ENCODE measurements at places on chromosomes 6 and 20. TPM values are rescaled to one million over a fixed set of nuclear protein-coding genes. Genes with fewer than 3 reads are reported as not detected.

DNA sequence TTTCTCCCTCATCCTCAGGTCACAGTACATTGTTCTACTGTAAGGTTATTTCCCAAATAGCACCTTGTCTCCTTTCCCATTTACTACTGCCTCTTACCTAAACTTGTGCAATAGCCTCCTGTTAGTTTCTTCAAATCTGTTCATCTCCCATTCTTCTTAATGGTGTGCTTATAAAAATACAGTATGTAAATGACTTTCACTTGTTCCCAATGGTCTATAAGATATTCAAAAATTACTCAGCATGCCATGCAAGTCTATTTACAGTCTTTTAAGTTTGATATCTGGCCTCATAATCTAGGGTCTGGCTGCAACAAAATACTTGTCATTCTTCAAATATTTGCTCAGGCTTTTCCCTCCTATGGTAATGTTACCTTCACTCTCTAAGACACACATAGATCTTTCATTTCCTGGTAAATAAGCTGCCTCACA, 31.5 kb upstream of the RHAG start:
- no peak for DNase-seq

DNA sequence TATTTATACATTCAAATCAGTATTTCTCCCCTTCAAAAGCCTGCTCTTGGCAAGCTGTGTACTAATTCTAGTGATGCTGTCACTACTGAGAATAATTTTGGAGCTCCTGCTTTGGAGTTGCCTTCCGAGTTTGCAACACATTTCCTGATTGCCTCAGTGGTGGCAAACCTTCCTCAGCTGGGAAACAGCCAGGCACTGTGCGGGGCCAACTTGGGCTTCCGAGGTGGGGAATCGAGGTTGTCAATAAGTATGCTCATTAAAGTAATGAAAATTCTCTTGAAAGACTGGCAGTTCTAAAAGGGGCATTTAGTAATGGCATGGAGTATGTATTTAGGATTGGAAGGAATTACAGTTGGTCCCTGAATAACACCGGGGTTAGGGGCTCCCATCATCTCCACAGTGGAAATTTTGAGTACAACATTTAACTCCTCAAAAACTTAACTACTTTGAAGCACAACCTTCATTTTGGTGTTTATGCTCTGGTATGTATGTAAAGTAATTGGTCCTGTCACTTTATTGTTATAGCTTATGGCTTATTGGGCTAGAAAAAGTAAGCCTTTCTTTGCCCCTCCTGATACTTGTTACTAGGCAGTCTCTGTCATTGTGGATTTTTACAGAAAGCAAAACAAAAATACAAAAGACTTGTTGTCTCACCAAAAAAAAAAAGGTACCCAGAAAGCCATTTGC, 2.7 kb downstream of the PAQR8 start:
- DNase-seq: no peak

Gene MROH8
- total RNA-seq: 4.4 TPM

DNA sequence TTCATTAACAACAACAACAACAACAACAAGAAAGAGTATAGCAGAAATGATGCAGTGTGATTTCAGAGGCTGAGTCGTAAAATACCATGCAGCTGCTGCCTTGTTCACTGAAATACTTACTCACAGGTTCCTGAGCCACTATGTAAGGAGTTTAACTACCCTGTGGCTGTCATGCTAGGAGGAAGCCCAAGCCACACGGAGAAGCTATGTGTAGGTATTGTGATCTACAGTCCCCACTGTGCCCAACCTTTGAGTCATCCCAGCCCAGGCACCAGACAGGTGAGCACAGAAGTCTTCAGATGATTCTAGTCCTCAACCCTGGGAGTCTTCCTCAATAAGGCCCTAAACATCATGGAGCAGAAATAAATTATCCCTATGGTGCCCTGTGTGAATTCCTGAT, 14.6 kb upstream of the RALY start:
- no peak for DNase-seq

DNA sequence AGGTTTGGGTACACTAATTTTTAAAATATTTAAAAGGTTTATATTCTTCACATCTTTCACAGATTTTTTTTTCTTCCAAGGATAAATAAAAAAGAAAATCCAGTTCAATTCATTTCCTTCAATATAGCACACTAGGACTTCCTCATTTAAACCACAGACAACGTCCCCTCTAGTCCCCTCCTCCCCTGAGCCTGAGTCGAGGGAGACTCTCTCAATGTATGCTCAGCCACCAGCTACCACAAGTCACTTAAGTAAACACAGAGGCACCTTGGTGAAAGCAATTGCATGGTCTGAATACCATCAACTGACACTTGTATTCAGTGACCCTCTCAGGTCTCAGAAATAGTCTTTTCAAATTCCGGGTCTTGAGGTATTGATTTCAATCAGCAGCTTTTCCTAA, 88.6 kb downstream of the SIM1 start:
- no peak for DNase-seq

DNA sequence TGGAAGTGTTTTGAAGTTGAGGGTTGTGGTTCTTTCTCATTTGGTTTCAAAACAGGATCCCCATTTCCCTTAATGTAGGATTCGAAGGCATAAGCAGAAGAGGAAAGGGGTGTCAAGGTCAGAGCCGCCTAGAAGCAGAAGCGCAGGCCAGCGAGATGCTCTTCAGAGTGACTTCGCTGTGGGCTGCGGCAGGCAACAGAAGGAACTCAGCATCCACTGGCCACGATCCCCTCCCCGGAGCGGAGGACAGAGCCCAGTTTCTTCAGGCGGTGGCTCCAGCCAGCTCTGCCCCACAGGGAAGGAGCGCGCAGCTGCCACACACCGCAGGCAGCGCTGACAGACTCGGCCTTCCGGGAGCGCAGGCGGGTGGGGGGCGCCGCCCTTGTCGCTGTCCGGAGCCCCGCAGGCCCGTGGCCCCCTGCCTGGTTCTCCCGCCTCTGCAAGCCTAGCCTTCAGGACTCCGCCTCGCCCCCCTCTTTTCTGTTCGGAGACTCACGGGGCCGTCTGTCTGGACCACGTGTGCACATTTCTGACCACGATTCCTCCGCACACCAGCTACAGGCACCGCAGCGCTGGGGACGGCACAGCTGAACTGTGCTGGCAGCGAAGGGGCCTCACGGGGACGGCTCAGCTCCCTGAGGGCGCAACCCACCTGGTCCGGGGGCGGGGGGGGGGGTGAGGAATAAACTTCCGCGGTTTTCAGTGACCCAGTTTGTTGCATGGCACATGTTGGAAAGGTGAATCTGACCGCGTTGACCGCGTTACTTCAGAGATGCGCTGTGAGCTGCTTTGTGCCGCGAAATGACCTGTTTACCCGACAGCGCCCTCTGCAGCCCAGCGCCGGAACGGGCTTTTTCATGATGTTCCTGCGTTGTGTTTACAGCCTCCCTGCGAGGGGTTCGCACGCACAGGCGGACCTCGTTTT, 26.1 kb downstream of the TTLL2 start:
- peak; percentile 70 for DNase-seq

DNA sequence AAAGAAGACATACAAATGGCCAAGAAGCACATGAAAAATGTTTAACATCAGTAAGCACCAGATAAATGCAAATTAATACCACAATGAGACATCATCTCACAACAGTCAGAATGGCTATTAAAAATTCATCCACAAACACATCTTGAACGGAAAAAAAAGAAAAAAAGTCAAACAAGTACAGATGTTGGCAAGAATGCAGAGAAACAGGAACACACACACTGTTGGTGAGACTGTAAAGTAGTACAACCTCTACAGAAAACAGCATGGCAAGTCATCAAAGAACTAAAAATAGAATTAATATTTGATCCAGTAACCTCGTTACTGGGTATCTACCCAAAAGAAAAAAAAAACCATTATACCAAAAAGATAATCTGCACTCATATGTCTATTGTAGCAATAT, 6.5 kb downstream of the STX7 start:
- no peak for DNase-seq

Gene FOXQ1
- total RNA-seq: 0.48 TPM

- no peak for DNase-seq
Measured at GRCh38 chr6:64987066-64987465, 720.0 kb downstream of the EYS start.

GRCh38 chr6:146149770-146150169, 120.9 kb downstream of the GRM1 start:
- no peak for DNase-seq

DNA sequence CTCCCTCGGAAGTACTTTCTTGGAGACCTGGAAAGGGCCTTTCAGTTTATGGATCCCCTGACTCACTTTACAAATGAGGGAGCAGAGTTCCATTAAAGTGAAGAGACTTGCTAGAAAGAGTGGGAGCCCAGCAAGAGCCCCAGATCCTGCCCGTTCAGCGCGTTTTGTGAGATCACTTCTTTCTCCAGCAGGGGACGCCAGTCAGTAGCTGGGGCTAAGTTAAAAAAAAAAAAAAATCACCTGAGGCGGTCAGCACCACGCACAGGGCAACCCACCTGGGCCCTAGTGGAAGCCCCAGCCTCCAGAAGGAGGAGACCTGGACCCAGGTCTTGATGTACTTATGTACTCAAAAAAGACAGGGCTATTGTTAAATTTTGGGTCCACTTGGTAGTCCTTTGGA, 274.5 kb upstream of the RNF24 start:
- DNase-seq: no peak

DNA sequence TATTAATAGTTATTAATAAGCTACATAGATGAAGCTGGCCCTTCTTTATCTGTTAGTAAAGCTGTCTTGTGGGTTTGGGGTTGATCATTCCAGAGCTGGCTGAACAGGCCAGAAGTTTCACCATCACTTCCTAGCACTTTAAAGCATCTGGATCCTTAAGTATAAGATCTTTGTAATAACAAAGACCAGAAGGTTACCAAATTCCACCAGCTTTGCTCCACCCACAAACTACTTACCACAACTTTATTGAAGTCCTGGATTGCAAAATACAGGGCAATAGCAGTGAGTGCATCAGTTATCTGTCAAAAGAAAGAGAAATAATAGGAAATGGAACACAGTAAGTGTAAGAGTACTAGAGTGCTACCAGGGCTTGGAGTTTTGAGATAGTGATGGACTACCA, 33.0 kb downstream of the PIGU start:
- DNase-seq: no peak

Gene HCRTR2
- total RNA-seq: not detected

Gene SIRPA
- 28.5 TPM for total RNA-seq

DNA sequence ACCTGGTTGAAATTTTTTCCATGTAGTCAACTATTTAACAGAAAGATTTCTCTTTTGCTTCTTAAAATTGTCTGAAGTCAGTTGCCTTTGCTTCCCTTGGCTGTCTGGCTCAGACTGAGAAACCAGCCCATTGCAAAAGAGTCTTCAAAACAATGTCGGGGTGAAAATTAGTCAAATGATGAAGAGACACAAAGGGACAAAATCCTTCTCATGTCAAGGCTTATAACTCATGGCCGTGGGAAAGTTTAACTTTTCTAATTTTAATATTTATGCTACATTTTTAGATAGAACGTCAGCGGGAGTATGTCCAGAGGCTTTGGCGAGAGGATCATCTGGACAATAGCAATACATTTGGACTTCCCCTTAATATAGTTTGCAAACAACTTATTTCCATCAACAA, 127.2 kb downstream of the CD164 start:
- no peak for DNase-seq

- no peak for DNase-seq
Measured at GRCh38 chr20:32252189-32252588, 25.3 kb upstream of the KIF3B start.

Gene ENPP4
- total RNA-seq: 9.1 TPM

- no peak for DNase-seq
Measured at GRCh38 chr20:51360451-51361201, 181.9 kb downstream of the NFATC2 start.

Gene SLC17A1
- total RNA-seq: not detected

All from uterus (tissue), 4 donors.